ENCODE measurements at places on chromosomes 6 and 20. TPM values are rescaled to one million over a fixed set of nuclear protein-coding genes. Genes with fewer than 3 reads are reported as not detected.

- no peak for DNase-seq
These were observed 117.7 kb downstream of the PLEKHG1 start for GRCh38 chr6:150717419-150717818.

- no peak for DNase-seq
These were observed 534.3 kb downstream of the COL12A1 start for GRCh38 chr6:74671558-74672025.

The NUS1 gene
- 23.0 TPM for polyA plus RNA-seq

DNA sequence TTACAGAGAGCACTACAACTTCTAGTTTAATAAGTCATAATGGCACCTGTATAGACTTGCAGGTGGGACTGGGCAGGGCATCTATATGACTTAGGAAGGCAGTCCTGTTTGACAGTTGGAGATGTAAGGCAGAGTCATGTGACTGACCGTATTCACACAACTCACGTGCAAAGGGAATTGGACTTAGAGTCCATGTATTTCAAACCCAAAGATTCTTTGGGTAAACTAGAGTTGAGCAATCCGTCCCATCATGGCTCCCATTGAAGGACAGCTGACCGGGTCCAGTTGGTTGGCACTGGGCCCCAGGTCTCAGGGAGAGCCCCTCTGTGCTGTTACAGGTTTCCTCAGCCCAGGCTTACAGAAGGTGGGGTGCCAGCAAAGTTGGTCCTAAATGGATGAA, 121.9 kb downstream of the ARID1B start:
- DNase-seq = no peak

DNA sequence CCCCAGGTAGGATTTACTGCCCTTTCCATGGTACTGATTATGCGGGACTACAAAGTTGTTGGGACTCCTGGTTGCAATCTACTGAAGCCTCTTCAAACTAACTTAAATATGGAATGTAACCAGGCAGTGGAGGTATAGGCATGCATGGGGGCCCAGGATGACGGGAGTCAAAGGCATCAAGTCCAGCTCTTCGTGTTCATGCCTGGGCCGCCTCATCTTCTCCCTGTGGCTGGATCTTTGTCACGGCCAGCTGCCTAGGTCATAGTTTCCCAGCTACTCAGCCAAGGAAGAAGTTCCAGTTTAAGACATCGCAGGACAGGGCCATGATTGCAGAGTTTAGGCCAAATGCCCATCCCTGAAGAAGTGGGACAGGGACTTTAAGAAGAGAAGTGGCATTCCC, 20.5 kb downstream of the LYRM2 start:
- no peak for DNase-seq

DNA sequence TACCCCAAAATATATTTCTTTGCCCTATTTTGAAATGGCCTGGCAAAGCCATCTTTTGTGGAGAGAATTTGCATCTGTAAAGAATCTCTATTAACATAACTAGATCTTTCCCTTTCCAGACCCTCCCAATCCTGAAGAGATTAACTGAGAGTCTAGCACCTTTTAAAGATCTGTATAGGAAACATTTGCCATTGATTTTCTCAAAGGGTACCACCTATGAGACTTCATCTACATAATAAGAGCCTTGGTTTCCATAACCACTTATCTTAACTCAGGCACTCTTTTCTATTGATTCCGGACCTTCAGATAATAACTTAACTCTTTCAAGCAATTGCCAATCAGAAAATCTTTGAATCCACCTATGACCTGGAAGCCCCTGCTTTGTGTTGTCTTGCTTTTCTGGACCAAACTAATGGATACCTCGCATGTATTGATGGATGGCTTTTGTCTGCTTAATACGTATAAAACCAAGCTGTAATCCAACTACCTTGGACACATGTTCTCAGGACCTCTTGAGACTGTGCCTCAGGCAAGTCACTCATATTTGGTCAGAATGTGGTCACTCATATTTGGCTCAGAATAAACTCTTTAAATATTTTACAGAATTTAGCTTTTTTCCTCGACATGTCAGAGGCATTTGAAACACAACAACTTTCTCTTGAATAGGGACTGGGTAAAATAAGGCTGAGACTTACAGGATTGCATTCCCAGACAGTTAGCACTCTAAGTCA, 31.4 kb downstream of the SLC22A2 start:
- no peak for DNase-seq

DNA sequence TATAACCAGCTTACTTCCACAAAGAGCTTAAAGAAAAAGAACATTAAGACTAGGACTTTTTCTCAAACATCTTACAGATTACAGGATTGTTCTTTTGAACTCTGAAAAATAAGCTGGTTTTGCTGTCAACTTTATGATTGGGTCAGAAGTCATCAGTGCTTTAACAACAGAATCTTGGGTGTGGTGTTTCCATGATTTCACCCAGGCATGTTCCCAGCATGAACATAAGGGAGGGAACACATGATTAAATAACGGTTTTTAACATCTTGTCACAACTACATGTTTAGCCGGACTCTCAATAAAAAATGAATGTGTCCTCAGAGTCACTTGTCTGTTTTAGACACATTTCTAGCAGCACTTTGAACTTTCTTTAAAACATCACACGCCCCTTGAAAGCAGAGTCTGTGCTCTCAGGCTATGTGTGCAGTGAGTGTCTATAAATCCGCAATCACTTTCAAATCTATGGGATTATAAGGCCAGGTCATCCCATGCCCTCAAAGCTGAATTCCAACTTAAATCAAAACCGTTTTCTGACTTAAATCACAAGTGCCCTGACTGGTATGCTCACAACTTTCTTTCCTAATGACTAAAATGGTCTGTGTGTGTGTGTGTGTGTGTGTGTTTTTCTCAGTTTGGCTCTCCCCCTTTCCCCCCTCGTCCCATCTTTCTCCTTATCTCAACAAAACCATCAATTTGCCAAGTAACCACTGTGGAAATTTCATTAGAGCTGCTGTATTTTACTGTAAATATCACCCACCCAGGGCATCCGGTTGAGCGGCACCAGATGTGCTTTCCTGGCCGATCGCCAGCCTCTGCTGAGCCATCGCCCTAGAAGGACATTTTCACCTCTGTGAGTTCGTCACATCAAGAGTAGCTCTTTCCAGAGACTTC, 216.8 kb upstream of the DTNBP1 start:
- DNase-seq = no peak

The LINC00237 gene
- not detected for polyA plus RNA-seq

- no peak for DNase-seq
These were observed 164.6 kb upstream of the CDYL start for GRCh38 chr6:4611429-4612129.

- DNase-seq = no peak
These were observed 28.1 kb upstream of the PNPLA1 start for GRCh38 chr6:36241728-36242127.

GRCh38 chr6:138882369-138883017, 86.6 kb downstream of the ECT2L start:
- DNase-seq = no peak

DNA sequence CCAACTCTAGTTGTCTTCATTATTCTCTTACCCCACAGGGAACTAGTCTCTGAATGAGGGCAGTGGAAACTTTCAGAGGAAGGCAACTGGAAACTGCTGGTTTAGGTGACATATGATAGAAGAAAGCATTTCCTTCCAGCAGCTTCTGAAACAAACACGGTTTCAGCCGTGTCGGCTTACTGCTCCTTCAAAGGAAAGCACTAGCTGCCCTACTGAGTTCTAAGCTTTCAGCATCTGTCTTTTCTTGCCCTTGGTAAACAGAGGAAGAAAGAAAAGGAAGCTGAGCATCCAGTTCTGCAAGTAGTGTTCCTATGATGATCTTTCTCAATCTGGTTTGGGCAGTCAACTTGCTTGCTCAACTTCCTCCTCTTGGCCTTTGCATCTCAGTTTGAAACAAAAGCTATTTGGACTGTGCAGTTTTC, 117.5 kb upstream of the CEP85L start:
- DNase-seq = no peak
